ENCODE measurements at places on chromosomes 6 and 20. TPM values are rescaled to one million over a fixed set of nuclear protein-coding genes. Genes with fewer than 3 reads are reported as not detected.

- DNase-seq, result no peak
- H3K36me3 ChIP-seq, result no peaks in the 10 kb centered on the region
- peaks cover 43% of the 10 kb centered on the region for H3K27me3 ChIP-seq
- no peak overlapping the region for H3K4me3 ChIP-seq
- no peaks in the 10 kb centered on the region for H3K4me1 ChIP-seq
Observed at GRCh38 chr6:150482883-150483409, 114.1 kb downstream of the IYD start.

GRCh38 chr6:157575436-157576145 is 194.6 kb downstream of the ZDHHC14 start:
- no peak overlapping the region for H3K4me3 ChIP-seq
- no peak overlapping the region for H3K27ac ChIP-seq
- no peaks in the 10 kb centered on the region for H3K27me3 ChIP-seq
- no peak for DNase-seq
- peaks cover 15% of the 10 kb centered on the region for H3K4me1 ChIP-seq

CFB gene
- 0.52 TPM for total RNA-seq

FOXO3 gene
- 8.0 TPM for total RNA-seq
